Coronary artery (tissue), 2 donors: ENCODE measurements at places on chromosomes 1 and 21.

GRCh38 chr1:241950390-241950789 is 7.2 kb upstream of the BECN2 start:
- DNase-seq = no peak

DNA sequence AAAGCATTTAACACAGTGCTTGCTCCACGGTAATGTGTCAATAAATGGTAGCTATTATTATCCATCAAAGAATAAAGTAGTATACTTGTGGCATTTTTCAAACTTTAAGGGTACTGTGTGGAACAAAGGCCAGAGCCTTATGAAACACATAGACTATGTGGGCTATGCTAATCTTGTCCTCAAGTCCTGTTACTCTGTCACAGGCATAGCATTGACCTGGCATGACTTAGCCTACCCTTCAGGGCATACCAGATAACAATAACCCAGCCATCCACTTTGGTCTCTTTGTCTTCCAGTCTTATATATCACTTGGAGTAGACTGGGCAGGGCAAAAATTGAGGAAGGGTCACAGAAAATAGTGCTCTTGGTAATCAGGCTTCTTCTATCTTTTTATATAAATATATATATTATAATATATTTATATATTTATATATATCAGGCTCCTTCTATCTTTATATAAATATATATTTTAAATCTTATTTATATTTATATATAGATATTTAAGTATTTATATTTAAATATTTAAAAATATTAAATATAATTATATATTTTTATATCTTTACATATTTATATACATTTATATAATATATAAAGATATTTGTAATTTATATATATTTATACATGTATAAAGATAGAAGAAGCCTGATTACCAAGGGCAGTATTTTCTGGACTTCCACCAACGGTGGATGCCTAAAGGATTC is 66.1 kb upstream of the CNN3 start:
- DNase-seq = no peak

DNA sequence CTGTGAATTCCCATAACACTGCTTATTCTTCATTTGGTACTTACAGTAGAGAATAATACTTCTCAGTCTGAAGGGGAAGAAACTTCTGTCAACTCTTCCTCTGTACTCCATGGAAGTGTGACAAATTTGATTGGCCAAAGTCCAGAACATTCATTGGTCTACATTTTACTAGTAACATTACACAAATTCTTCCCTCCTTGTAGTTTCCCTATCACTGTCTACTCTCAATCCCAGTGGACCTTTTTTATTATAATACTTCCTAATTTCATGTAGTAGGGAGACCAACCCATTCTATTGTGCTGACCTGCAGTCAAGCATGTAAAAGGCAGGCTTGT is 74.7 kb downstream of the ALG6 start:
- DNase-seq = no peak

GRCh38 chr1:221150996-221151395 is 271.8 kb downstream of the HLX start:
- no peak for DNase-seq

DNA sequence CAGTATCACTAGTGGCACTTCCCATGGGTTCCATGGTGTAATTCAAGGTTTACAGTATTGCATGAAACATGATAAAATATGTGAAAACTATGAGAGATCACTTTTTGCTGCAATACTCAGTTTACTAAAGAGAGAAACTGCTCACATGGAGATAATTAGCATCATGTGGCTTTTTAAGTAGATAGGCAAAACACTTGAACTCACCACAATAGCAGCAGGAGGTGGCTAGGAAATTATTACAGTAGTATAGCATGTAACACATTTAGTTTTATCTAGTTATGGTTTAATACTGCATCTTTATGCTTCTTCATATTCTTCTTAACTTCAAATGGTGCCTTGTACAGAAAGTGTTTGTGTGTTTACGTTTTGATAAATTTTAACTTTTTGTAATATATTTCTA is 698.5 kb upstream of the BRINP3 start:
- no peak for DNase-seq

DNA sequence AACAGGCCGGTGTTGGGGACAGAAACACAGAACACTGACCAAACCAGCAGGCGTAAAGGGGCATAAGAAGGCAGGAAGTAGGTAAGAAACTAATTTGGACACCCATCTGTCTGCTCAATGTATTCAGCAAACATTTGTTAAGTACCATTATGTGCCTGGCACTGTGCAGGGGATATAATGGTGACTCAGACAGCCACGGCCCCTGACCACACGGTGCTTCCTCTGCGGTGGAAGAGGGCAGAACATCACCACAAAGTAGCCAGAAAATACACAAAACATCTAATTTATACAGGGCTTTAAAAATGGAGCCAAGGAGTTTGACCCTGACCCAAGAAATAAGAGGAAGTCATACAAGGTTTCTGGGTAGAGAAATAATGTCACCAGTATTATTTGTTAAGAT is 12.9 kb downstream of the DNAJC11 start:
- no peak for DNase-seq

DNA sequence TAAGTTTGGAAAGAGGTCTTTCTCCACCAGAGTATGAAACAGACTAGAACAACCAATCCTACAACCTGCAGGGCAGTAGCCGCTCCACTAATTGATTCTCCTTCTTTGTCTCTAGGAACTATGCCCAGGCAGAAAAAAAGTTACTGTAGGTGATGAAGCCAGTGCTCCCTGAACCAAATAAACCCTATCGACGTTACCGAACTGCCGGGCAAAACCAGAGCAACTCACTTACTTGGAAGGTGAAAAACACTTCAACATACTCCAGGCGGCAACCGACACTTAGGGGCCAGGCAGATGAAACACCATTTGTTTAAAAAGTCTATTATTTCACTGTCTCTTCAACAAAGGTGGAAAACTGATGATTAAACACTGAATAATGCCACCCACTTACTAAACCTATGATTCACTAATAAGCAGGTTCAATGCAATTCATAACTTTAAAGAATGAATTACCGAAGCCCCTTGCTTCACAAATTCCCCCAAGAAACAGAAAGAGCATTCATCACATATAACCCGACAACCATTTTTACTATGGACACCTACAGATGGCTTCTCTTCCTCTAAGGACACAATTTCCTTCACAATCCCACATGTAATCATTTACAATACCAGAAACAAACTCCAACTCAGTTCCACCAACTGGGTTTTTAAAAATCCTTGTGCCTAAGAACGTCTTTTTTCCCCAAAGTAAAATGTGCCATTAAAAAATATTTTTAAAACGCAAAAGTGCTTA is 1.6 kb downstream of the NRIP1 start:
- DNase-seq = no peak

- DNase-seq = no peak
These were observed 29.3 kb downstream of the XCL2 start for GRCh38 chr1:168514455-168514854.

- no peak for DNase-seq
These were observed 92.9 kb upstream of the IVNS1ABP start for GRCh38 chr1:185409763-185410528.

DNA sequence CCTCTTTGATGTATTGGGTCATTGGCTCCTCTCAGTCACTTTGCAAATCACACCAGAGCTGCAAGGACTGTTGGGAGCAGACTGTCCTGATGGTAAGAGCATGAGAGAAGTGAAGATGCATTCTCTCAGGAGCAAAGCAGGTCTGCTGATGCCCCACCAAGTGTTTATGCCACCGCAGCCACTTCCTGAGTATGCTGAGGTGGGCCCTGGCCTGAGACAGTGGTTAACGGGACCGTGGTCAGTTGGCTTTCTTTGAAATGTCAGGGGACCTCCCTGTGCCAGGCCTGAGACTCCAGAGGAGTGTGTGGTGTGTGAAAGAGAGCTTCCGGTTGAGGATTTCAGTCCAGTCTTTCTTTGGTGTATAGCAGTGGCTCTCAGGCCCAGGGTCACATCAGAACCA is 79.4 kb downstream of the SPATA46 start:
- DNase-seq = no peak

DNA sequence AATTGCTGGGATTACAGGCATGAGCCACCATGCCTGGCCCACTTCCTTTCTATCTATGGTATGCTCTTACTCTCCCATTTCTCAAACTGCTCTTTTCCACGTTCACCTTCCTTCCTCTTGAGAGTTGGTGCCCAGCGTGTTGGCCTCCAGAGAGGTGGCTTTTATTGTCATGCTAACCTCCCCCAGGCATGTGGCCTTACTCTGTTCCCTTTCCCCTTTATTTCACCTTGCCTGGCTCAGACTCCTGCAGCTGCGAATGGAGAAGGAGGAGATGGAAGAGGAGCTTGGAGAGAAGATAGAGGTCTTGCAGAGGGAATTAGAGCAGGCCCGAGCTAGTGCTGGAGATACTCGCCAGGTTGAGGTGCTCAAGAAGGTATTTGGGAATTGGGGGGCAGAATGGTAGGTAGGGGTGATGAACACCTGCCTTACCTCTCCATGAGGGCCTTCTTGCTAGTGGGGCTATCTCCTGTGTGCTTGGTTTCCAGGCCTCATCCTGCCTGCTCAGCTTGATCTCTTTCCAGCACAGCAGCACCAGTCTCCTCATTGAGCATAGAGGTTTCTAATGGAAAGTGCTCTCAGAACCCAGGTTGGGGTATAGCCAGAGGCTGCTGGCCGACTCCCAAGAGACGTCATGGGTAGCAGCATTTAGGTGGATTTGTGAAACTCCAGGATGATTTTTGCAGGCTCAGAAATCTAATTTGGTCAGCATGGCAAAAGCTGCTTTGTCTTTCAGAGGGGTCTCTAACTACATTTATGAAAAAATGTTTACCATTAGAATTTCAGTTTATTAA is 13.2 kb upstream of the TUFT1 start:
- no peak for DNase-seq

GRCh38 chr1:168634951-168635532 is 58.6 kb downstream of the XCL1 start:
- DNase-seq = no peak

- no peak for DNase-seq
These were observed 97.7 kb downstream of the CRYAA start for GRCh38 chr21:43266534-43266933.

DNA sequence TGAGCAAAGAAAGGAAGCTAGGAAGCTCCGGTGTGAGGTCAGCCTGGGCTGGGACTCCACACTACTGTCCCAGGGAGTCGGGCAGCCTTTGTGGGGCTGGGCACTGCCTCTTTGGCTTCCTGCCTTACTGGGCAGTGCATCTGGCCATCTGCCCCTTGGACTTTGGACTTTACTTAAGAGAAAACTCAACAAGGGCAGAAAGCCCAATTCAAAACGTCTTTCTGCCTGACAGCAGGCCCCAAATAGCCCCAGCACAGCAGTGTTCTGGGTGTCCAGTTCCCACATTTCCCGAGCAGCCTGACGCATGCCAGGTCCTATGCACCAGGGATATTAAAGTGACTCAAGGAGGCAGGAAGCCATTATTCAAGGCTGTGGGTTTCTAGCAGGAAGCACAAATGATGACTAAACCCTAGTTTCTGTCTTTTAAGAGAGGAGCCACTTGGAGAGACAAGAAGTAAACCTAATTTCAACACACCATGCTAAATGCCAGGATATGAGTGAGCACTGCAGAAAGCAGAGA is 37.9 kb upstream of the EDEM3 start:
- DNase-seq = peak; percentile 93

DNA sequence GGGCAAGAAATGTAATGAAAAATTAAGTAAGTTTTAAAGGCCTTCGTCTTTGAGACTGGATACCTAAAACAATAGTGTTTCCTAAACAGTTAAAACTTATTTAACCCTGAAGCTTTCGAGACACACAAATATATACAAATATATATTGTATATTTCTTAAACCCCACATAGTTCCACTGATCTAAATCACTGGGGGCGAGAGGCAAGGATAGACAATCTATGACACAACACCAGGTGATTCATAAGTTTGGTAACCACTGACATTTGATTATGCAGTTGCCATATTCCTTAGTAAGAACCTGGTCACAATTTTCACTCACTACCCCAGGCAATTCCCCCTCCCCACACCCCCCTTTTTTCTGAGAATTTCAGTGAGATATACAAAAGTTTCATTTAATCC is 55.3 kb upstream of the BOLA1 start:
- DNase-seq = no peak

- DNase-seq = no peak
These were observed 20.5 kb downstream of the PRXL2B start for GRCh38 chr1:2606881-2607621.

- DNase-seq = no peak
These were observed 15.2 kb upstream of the LMX1A start for GRCh38 chr1:165371588-165372225.

DNA sequence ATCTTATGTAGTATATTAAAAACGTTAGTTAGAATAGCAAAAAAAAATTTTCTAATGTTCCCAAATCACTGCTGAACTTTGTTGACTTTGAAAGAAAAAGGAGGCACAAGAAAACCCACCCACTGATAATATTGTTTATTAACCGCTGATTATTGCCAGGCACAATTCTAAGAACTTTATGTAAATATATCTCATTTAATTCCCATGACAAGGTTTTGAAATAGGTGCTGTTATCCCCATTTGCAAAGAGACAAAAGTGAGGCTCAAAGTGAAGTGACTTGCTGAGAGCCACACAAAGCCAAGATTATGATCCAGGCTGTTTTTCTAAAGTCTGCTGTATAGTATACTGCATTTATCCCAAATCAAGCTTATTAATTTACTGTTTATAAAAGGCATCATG is 56.4 kb downstream of the SASS6 start:
- DNase-seq = no peak

DNA sequence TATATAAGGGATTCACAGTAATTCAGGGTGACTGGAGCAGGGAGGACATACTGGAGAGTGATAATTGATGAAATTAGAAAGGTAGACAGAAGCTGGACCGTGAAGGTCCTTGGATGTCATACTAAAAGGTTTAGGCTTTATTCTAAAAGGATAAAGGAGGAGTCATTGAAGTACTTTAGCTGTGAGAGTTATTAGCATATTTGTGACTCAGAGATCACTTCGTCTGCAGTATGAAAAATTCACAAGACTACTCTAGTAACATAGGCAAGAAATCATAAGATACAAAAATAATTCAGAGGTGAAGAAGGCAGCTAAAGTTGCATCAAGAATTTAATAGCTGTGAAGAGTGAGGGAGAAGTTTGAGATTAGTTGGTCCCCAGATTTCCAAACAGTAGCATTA is 26.3 kb downstream of the KCNA3 start:
- DNase-seq = no peak
